ENCODE measurements at places on chromosomes 1 and 21.

DNA sequence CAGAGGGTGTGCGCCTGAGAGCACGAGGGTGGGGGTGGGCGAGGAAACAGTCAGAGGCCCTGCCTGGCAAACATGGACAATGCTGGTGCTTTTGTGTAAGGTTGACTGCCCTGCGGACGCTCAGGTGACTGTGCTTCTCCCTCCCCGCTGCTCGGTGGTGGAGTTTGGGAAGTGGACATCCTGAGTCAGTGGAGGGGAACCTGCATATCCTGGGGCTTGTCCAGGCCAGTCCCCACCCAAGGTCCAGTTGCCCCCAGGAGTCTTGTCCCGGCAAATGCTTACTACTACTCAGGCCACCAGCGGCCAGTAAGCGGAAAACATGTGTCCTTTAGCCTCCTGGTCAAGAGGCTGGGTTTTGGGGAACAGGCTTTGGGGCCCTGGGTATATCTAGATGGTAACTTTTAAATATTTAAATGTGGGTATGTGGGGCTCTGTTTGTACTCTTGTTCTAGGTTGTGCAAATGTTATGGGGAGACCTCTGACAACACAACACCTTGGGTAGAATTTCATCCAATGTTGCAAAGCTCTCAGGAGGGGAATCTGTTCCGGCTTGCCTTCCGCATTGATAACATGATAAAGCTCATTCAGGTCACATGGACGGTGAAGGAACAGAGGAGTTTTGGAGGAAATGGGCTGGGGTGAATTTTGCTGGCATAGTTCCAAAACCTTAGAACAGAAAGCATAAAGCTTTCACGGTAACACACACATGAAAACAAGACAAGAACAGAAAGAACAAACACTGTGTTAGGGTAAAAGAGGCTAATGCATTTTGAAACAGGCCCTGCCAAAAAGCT is 364.9 kb downstream of the PRDM2 start:
- DNase-seq: no peak

GRCh38 chr1:76680651-76681050 is 186.6 kb upstream of the ST6GALNAC5 start:
- DNase-seq: no peak

DNA sequence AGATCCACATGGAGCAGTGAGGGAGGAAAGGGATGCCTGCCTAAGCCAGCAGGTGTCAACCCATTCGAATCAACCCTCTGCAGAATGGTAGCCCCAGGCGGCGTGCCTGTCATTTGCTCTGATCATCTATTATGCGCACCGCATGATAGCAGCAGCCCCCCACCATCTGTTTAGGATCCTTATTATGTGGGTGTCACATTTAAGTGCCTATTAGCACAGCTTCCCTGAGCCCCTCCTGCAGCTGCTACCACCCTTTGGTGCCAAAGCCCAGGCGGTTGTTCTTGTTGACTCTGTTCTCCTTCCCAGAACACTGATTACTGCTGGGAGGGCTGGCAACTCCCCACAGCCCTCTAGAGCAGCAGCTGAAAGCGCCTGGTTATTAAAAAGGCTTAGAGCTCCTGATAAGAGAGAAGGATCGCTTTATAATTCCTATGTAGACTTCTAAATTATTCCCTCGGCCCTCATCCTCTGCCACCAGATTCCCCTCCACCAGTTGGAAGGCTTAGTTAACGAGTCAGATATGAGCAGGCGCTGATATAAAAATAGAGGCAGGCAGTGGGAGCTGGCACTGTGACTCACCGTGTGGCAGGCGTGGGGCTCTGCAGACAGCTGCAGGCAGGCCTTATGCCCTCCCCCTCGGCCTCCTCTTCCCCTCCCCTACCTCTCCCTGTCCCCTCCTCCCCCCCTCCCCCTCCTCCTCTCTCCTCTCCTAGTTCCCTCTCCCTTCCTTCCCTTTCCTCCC is 23.0 kb downstream of the ACTA1 start:
- DNase-seq: no peak

- DNase-seq: no peak
Measured at GRCh38 chr21:34536820-34537219, 24.8 kb upstream of the KCNE1 start.

DNA sequence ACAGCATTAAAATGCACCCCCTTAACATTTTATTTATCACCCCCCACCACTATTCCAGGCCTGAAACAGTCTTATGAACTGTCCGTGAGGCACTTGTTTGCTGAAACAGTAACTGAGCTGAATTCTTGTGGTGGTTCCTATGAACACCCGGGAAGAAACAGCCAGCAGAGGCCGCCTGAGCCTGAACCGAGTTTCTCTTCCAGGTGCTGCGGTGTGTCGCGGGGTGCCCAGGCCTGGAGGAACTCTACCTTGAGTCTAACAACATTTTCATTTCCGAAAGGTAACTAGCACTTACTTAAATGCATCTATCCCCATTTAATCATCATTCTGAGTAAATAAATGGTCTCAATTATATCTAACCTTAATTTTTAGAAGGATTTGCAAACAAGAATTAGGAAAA is 66.8 kb downstream of the TBCE start:
- no peak for DNase-seq

DNA sequence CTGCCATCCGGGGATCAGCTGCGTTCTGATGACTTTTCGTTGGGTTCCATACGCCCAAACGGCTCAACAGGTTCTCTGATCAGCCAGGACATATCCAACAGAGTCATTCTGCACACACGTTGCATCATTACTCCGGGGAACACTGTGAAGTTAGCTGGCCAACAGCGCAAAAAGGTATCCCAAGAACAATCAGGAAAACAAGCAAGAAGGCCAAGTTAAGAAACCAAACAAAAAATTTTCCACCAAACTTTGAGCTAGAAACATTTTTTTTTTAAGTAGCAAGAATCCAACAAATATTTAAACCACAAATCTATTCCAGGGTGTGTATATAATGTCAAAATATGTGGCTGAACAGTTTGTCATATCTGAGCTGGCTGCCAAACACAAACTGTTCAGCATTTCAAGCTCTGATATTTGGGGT is 29.2 kb downstream of the NID1 start:
- no peak for DNase-seq

GRCh38 chr1:62218604-62219003 is 24.0 kb downstream of the L1TD1 start:
- DNase-seq: no peak

DNA sequence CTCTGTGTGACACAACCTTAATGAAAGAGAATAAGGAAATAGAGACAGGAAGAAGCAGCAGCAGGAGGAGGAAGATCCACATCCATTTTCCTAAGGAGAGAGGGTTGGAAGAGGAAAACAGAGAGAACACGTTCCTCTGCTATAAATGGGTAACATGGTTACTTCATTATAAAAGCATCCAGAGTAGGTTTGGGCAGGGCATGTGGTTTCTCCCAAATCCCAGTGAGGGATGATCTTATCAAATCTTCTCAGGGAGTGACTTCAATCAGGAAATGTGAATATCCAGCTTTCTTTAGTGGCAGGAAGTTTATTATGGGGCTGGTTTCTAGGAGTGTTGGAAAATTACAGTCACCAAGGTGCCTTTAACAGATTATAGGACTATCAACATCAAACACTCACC is 11.1 kb downstream of the CYP2J2 start:
- DNase-seq: no peak

- no peak for DNase-seq
Measured at GRCh38 chr1:172401892-172402291, 18.6 kb upstream of the C1orf105 start.

- DNase-seq: no peak
Measured at GRCh38 chr1:43949678-43950077, 2.9 kb downstream of the IPO13 start.

All from stimulated activated CD4-positive, alpha-beta T cell treated with anti-CD3 and anti-CD28 coated beads, Interleukin-1b, Interleukin-23, amount 100 ng/mL, for 24 hours (primary cell).